KBM-7 (cell line): ENCODE measurements at places on chromosomes 7 and 10.
A peak's percentile ranks its signal among the peaks of the same experiment; 100 is the strongest.

DNA sequence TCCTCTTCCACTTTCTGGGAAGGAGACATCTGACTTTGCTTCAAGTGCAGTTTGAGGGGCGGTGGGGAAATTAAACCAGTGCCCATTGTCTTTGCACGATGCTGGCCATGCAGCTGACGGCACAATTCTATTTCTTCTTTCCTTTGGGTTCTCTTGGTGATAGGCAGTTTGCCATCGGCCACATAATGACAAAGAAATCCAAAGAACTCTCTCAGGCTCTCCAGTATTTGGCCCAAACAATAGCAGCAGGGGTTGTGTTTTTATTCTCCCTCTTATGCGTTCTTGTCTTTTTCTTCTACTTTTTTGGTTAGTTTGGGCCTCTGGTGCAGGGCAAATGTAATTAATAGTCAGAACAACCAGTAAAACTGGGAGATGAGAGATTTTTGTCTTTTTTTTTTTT lies 147.0 kb downstream of the EMX2 start:
- DNase-seq, result no peak

GRCh38 chr7:72494807-72495206 lies 82.7 kb upstream of the CALN1 start:
- no peak for DNase-seq

DNA sequence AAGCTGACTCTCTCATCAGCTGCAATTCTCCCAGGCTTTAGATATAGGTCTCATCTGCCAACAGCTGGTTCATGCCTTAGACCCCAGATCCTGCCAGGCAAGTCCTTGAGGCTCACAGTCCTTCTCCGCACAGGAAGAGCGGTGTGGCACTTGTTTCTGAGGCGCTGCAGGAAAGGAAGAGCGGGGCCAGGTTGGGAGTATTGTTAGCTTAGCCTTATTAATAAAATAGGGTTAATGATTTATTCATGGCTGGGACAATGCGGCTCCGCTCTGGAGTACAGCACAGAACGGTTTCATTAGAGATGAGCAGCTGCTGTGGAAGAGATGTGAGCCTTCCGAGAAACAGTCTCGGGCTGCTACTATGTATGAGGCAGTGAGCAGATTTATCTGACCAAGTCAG lies 78.1 kb downstream of the FZD1 start:
- no peak for DNase-seq

DNA sequence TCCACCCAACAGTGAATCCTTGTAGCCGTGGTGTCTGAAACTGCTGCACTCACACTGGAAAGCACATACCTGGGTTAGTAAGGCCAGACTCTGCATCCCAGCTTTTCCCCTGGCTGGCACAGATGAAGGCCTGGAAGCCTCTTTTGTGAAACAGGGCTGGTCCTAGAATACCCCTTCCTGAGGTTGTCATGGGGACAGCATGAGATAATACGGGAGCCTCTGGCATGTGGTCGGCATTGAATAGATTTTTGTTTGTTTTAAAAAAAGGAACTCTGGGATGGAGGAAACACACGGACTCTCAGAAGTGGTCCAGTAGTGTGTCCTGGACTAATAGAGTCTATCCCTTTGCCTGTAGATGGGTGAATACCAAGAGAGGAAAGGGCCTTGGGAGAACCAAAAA lies 129.7 kb downstream of the TMEM178B start:
- no peak for DNase-seq

DNA sequence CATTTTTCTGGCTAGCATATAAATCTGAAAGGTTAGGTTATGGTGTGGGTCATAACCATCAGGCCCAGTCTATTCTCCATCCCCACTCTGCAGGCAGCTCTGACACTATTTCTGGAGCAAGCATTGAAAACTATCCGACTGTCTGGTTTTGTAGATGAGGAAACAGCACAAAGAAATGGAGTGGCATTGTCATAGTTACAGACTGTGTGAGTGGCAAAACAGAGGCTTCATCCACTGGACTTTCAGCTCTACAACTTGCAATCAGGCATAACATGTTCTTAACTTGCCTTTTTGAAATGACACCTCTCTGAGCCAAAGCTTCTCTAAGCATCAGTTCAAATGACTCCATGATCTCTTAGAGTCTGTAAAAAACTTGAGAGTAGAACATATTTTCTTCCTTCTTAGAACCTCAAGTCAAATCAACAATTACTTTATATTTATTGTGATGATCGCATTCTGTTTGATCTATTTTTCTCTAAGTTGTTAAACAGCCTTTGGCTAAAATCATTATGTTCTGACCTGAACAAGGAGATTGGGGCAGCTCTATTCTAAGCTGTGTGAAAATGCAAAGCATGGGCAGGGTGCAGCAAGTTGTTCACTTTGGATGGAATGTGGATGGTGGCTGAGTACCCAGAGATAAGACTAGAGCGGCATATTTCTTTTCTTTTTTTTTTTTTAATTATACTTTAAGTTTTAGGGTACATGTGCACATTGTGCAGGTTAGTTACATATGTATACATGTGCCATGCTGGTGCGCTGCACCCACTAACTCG lies 68.5 kb downstream of the LRRC4 start:
- no peak for DNase-seq

DNA sequence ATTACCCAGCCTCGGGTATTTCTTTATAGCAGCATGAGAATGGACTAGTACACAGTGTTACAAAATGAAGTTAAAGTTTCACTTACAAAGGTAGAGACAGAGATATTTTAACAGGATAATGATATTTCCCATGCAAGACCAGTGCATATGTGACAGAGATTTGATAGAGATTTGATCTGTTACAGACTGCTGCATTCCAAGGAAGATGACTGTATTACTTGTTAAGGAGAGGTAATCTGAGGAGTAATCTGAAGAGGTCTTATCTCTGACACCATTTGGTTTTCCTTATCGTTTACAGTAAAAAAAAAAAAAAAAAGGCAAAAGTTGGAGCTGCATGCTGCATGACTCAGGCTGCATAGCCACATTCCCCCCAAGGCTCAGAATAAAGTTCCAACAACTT lies 289.6 kb downstream of the POM121L12 start:
- no peak for DNase-seq

GRCh38 chr7:35799846-35800717 lies 775 bp upstream of the SEPTIN7 start:
- peak; percentile 95 for DNase-seq

DNA sequence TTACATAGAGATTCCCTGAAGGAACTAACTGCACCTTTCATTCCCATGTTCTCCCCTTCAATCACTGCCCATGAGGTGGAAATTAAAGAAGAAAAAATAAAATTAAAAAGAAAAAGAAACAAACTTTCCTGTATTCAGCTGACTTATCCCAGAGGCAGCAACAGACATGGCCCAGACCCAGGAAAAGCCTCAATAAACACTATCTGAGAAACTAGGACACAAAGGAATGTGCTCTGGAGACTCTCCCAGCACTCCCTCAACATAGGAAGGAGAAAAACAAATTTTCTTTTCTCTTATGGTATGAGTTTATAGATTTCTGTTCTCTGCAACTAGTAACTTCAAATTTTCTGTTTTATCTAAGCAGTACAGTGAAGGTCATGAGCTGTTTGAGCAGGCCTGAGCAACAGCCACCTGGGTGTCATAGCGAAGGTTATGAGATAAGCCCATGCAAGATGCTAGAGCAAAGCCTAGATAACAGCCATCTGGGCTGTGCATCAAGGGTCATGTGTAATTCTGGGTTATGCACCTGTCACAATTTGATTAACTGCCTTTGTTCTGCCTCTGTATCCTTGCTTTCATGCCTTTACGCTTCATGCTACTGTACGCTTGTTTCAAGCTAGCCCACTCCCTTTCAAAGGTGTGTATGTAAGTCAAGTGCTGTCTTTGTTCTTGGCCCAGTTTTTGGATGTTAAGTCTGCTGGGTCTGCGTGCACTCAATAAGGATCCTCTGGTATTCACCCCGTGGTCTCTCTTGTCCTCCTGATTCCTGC lies 11.0 kb upstream of the OR6B1 start:
- DNase-seq, result no peak

DNA sequence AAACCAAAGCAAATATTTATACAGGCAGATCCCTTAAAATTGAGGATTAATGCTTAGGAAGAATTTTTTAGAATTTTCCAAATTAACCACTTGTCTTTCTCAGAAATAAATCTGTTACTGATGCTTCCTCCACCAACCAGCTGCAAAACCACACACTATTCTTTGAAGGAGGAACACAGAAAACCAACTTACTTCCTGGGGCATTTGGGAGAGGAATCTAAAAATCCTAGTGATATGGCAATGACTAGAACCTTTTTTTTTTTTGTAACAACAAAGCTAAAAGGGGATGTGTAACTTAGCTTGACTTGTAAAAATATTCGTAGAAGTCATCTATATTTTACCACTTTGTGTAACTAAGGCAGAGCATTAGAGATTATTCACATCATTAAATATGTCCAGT lies 5.1 kb upstream of the TM9SF3 start:
- DNase-seq, result peak; percentile 49

GRCh38 chr10:17527514-17528146 lies 73.2 kb upstream of the ST8SIA6 start:
- peak; percentile 40 for DNase-seq

GRCh38 chr7:53485354-53485753 lies 449.9 kb downstream of the POM121L12 start:
- no peak for DNase-seq

- no peak for DNase-seq
Measured at GRCh38 chr7:91567081-91568012, 303.1 kb downstream of the FZD1 start.

- no peak for DNase-seq
Measured at GRCh38 chr10:86335831-86336230, 30.8 kb downstream of the GRID1 start.

DNA sequence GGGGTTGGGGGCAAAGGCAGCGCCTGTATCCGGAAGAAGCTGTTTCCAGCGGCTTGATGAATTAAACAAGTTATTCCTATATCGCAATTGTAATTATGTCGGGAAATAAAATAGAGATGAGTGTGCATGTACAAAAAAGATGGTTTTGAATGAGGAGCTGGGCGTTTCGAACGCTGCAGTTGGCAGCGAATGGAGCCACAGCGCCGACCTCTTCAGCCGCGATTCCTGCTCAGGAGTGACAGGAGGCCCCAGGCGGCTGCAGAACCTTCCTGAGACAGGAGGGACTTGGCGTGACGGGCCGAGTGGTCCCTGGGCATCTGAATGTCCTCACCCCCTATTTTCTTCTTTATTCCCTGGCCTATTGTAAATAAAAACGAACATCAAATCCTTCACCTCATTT lies 184.9 kb downstream of the DNAJB6 start:
- no peak for DNase-seq

DNA sequence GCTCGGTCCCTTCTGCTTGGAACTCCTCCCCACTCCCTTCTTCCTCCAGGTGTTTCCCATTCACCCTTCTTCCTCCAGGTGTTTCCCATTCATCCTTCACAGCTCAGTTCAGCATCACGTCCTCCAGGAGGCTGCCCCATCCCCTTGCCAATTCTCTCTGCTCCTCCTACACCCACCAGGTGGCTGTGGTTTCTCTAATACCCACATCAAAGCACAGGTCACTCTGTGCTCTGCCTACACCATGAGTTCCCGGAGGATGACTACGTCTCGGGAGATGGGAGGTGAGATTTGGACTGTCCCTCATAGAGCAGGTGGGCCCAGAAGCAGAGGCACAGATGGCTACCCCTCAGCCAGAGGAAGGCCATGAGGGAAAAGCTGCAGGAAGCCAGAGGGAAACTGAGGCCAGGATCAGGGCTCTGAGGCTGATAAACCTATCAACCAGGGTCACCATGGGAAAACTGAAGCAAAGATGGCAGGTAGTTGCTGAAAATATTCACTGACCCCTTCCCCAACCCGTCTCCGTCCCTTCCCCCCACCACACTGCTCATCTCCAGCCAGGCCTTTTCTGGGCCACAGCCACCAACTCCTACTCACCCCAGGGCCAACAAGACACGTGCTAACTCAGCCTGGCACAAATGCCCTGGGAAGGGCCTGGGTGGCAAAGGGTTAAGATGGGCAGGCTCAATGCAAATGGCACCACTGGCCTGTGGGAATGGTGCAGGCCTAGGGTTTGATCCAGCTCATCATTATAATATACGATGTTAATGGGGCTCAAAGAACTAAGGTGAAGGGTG lies 56.6 kb upstream of the CPXM2 start:
- DNase-seq, result no peak

DNA sequence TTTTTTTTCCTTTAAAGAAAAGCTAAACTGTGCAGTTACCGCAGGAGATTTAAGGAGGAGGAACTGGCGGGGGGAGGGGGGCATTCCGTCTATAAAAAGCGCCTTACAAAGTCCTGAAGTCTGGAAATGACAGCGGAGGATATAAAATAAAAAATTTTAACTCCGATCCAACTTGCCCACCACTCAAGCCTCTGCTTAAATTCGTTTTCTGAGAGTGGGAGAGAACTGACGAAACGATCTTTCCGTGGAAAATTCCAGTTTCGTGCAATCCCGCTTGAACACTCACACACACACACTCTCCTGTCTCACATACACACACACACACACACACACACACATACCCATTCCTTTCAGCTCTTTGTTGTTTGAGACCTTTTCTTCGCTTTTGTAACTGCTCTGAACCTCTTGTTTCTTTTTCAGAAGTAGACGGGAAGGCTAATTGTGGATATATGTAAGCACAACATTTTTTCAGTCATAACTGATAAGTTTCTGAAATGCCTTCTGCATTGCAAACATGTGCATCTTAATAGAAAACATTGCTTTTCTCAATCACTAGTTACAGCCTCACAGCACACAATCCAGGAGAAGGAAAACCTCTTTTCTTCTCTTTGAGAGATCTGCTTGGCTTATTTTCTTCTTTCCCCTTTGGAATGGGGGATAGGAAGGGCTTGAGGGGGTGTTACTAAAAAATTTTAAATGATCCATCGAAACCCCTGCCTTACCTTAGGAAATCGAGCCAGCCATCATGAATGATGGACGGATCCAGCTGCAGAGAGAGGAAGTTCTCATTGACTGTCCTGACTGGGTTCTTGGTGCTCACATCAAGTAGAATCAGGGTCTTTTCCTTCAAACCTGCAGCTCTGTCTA lies 628 bp downstream of the HPSE2 start:
- no peak for DNase-seq

GRCh38 chr10:27680691-27681605 lies 64.7 kb downstream of the MKX start:
- DNase-seq, result peak; percentile 27

DNA sequence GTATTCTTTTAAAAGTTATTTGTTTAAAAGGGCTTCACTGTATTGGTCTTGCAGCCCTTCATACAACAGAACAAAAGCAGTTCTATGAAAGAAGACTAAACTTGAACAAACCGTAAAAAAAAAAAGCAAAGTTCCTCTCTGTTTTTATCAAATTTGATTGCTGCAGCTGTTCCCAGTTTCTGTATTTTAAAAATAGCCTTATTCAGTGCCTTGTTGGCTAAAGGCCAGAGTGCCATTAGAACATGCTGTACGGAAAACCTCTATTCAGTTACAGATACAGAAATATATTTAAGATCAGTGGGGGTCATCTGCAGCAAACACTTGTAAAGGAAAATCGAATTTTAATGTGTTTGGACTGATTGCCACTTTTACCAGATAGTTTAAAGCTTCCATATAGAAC lies 207.8 kb upstream of the ETV1 start:
- no peak for DNase-seq

DNA sequence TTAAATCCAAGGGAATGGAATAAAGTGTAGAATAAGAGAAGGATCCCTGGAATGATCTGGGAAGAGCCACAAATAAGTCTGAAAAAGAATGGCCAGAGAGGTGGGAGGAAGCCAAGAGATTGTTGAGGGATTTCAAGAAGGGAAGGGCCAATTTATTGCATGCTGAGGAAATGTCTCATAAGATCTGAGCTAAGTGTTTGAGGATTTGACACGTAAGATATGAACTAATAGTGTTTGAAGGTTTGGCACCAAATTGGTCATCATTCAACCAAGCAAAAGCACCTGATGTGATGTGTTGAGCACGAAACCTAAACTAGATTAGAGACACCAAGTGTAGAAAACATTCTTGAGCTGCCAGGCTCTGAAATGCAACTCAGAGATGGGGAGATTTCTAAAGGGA lies 97.9 kb downstream of the TSPAN12 start:
- no peak for DNase-seq
